HT1080 (cell line): ENCODE measurements at places on chromosomes 13 and 19. TPM values are rescaled to one million over a fixed set of nuclear protein-coding genes. Genes with fewer than 3 reads are reported as not detected.
A peak's percentile ranks its signal among the peaks of the same experiment; 100 is the strongest.

- DNase-seq = no peak
These were observed 107.3 kb downstream of the GADD45B start for GRCh38 chr19:2582984-2583956.

DNA sequence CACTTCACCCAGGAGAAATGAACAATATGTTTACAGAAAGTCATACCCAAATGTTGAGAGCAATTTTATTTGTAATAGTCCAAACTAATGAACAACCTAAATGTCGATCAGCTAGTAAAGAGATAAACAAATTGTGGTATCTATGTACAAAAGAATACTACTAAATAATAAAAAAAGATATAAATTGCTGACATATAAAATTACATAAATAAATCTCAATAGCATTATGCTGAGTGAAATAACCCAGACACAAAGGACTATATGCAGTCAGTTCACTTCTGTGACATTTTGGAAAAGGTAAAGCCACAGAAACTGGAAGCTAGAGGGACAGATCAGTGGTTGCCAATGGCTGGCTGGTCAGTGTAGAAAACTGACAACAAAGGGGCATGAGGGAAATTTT lies 346.0 kb upstream of the PCDH20 start:
- no peak for DNase-seq

DNA sequence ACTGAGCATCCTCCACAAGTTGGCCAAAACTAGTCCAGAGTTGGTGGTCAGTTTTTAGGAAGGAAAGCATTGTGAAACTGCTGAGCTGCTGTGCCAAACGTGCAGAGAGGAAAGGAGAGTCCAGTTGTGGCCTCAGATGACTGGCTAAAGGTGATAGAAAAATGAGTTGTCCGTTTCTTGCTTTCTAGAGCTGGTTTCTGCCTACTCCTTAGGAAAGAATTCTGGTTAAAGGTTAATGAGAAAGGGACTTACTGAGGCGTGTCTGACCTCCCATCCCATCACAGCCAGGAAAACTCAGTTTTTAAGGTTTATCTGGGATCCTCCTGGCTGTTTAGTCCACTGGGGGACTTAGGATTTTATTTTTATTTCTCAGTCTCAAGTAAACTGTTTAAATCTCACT lies 1186.3 kb downstream of the UQCRFS1 start:
- no peak for DNase-seq

DNA sequence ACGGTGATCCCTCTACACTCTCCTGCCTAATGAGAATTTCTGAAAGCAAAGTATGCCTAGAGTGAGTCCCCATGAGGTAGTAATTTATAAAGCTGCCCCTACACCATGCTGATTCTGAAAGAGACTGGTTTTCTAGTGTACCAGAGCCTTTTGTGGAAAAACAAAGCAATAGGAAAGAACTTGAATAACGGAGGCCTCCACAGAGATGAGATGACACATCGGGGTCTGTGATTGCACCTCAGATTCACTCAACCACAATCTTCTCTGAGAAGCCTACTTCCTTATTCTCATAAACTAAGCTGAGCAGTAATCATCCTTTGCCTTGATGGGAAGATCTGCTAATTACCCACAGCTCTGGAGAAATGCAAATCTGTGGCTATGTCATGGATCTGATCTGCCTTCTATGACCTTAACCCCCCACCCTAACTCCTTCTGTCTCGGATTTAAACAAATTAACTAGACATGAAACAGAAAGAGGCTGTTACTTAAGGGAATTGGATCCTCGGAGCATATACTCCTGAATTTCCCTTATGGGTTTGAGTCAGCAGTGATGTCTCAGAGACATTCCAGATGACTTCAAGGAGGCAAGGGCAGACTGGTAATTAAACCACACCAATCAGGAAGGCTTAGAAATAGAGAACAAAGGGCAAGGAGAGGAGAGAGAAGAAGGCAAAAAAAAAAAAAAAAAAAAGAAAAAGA lies 128.0 kb downstream of the DCT start:
- peak; percentile 73 for DNase-seq

GRCh38 chr19:15316498-15316897 lies 15.8 kb downstream of the BRD4 start:
- no peak for DNase-seq

- DNase-seq = no peak
These were observed 344.6 kb downstream of the DNAJC15 start for GRCh38 chr13:43368003-43368402.

DNA sequence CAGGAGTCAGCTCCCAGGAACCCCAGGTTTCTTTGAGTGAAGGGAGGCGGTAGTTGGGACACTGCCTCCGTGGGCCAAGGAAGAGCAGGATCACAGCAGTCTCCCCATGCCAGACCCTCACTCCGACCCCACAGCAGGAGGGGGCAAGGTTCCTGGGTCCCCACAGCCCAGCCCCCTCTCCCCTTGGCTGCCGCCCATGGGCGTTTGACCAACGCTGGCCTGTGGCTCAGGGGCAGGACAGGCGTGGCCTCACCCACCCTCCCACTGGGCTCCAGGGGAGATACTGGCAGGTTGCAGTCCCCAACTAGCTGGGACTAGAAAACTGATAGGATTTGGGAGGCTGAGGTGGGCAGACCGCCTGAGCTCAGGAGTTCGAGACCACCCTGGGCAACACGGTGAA lies 9.2 kb downstream of the COPE start:
- DNase-seq = no peak

- DNase-seq = no peak
These were observed 173.5 kb upstream of the LSM14A start for GRCh38 chr19:33998739-33999345.

DNA sequence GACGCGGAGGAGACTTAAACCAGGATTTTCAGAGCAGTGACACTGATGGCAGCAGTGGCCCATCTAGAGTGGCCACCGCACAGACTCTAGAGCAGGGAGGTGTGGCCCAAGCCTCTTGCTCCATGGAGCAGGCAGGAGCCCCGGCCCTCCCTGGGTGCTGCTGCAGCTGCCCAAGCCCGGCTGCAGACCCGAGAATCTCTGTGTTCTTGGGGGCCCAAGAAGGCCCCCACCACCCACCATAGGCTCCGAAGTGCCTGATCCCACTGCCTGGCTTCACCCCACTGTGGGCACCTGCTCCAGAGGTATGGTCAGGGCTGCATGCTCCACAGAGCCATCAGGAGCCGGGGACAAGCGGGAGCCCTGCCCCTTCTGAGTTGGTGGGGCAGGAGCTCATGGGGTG lies 36.1 kb downstream of the CEP89 start:
- DNase-seq = no peak

DNA sequence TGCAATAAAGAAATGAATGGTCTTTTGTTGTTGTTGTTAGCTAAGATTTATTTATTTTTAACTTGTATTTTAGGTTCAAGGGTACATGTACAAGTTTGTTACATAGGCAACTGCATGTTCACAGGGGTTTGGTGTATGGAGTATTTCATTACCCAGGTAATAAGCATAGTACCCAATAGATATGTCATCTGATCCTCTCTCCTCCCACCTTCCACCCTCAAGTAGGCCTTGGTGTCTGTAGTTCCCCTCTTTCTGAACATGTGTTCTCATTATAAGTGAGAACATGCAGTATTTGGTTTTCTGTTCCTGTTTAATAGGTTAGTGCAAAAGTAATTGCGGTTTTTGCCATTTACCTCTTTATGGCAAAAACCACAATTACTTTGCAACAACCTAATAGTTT lies 554.1 kb downstream of the TBC1D4 start:
- DNase-seq = no peak

GRCh38 chr13:86098511-86098910 lies 299.3 kb upstream of the SLITRK6 start:
- DNase-seq = no peak

DNA sequence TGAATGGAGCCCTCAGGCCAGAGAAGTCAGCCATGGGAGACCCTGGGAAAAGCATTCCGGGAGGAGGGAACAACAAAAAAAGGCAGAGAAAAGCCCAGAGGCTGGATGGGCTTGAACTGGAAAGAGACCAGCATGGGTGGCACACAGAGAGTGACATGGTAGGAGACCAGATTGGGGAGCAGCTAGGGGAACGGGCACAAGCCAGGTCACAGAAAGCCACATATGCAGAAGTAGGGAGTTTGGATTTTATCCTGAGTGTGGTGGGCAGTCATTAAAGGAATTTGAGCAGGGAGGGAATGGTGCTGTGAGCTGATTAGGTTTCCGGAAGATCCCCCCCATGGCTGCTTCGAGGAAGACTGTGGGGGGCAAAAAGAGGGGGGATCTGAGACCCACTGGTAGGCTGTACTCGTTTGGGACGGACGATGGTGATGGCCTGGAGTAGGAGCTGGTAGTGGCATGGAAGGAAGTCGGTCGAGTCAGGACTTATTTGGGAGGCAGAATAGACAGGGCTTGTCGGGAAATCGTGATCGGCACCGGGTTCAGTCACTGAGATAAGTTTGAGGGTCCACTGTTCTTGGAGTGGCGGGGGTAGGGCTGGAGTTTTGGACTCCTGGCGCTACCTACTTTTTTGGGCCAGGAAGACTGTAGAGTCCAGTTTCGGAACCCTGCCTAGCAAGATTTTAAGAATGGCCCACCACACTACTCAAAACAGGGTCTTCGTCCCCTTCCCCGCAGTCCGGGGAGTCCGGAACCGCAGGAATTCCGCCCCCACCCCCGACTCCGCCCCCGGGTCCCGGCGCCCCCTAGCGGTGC lies 949 bp downstream of the SERTAD1 start:
- DNase-seq = no peak

DNA sequence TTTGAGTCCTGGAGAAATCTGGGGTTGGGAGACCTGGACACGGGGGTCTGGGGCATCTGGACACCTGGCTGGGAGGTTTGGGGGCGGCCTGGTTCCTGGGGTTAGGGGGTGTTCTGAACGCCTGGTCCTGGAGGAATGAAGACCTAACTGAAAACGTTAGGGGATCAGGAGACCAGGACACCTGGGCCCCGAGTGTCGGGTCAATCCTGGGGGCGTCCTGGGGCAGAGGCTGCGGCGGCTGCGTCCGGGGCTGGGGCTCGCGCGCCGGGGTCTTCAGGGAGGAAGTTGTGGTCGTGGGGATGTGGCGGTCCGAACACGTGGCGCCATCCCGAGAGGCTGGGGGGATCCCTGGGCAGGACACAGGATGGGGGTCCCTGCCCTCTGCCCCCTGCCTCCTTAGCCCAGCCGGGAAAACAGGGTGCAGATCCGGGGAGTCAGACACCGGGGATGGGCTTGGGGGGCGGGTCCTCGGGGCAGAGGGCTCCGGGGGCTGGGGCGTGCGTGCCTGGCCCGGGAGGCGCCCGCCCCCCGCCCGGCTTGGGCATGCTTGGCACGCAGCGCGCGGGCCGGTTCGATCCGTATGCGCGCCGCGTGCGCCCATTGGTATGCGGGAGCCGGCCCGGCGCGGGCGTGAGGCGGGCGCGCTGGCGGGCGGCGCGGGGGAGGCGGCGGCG lies 632 bp downstream of the NPAS1 start:
- DNase-seq = no peak

The CALR3 gene
- total RNA-seq = not detected in 2 replicates

The LSM14A gene
- total RNA-seq = 60.0 and 137 TPM in 2 replicates

The MAMSTR gene
- 0.35 TPM in 1 of 2 replicates, not detected in the other for total RNA-seq

The PSG3 gene
- total RNA-seq = not detected in 2 replicates
